NCI-H2107 (cell line): ENCODE measurements at places on chromosomes 13 and 19.

- DNase-seq = no peak
Measured at GRCh38 chr13:28199089-28199488, 60.7 kb downstream of the PAN3 start.

DNA sequence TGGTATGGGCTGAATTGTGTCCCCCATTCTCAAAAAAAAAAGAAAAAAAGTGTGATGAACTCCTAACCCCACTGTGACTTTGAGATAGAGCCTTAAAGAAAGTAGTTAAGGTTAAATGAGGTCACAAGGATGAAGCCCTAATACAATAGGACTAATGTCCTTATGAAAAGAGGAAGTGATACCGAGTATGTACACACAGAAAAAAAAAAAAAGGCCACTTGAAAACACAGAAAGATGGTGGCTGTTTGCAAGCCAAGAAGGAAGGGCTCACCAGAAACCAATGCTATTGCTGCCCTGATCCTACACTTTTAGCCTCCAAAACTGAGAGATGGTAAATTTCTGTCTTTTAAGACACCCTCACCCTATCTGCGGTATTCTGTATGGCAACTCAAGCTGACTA lies 955.6 kb downstream of the PCDH17 start:
- DNase-seq = no peak

DNA sequence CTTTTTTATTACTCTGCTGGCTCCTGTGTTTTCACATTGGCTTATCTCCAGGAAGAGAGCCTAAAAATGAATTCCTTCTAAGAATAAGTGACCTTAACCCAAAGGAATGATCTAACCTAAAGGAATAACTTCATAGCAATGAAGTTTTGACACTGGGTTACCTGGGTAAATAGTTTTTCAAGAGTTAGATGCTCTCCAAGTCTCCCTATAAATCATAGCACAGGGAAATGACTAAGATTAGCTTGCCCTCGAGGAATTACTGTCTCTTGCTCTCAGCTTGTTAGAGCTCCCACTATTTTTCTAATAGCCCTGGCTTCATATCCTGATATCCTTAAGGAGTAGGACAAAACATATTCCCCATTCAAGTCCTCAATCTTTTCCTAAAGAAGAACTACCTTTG lies 66.3 kb downstream of the SPRY2 start:
- no peak for DNase-seq

GRCh38 chr19:39446365-39447084 lies 1.1 kb downstream of the SUPT5H start:
- no peak for DNase-seq

- no peak for DNase-seq
Measured at GRCh38 chr13:46665633-46666482, 112.9 kb downstream of the LRCH1 start.

DNA sequence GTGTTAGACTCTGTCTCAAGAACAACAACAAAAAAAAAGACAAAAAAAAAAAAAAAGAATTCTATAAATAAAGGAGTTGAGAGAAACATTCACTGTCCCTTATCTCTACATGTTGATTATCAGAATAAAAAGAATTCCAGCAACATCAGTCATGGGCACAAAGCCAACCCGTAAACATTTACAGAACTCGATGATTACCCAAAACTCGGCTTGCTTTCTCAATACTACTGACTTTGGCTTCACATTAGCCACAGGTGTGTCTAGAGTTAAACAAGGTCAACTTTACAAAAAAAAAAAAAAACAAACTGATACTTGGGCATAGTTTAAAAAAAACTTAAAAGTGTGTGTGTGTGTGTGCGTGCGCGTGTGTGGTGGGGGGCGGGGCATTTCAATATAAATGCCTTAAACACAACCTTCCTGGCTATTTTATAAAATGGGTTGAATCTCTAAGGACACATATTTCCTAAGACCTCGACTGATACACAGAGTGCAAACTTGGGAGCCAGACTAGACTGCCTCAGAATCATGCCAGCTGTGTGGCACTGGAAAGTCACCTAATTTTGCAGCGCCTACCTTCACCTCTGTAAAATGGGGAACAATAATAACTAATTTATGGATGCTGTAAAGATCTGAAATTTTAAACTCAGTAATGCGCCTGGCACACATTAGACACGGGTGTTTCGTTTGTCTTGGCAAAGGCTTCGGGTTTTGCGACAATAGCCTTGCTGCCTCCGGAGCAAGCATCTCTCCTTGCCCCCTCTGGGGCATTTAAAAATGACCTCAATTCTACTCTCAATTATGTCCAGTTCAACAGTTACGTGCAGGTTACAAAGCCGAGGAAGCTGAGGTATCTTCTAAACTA lies 922 bp downstream of the EBPL start:
- no peak for DNase-seq

- DNase-seq = no peak
Measured at GRCh38 chr19:52335768-52336116, 301 bp upstream of the ZNF610 start.

DNA sequence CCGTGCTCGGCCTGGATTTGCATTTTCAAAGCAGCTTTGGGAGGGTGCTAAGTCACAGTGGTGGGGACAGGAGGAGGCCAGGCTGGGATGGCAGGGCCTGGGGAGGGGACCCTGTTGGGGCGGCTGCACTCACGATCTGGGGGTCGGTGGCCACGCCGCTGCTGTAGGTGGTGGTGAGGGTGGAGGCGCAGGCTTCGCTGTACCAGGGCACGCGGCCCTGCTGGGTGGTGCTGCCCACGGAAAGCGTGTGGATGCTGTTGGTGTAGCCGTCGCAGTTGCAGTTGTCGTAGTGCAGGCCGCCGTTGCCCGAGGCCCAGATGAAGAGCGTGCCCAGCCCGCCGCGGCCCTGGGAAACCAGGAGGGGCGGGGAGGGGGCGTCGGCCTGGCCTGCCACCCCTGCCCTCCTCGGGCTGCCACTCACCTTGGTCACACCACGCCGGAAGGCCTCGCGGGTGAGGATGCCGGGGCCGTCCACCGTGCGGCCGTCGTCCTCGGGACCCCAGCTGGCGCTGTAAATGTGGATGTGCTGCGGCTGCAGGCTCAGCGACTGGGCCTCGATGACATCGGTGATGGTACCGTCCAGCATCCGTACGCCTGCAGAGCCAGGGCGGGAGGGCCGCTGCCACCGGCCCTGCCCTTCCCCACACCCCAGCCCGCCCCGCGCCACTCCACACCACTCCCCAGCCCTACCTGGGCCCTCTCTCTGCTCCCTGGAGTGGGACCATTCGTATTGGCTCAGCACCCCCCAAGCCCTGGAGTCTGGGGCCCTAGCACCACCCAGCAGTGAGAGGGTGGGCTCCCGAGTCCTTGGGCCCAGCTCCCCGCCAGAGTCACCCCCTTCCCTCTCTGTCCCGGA lies 3.2 kb downstream of the PCSK4 start:
- DNase-seq = no peak
